NCI-H2081 treated with DMSO at 0.1 percent for 48 hours (cell line): ENCODE measurements at places on chromosomes 6 and 20.

DNA sequence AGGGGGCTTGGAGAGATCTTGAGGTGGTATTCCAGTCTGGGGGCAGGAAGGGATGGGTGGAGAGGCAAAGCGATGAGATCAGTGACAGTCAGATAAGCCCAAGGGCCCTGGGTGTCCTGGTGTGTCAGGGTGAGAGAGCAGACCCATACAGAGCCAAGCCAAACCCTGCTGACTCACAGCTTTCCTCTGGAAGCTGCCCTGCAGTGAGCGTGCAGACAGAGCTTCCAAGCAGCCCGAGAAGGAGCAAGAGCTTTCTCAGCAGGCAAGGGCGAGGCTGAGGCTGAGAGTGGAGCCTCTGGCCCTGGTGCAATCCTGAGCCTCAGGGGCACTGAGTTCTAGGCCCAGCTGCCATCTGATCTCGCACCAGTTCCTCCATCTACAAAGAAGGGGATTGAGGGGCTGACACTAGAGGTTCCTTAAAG, 91.1 kb upstream of the HIVEP1 start:
- DNase-seq, result no peak

- no peak for DNase-seq
Observed at GRCh38 chr20:53859684-53860083, 210.7 kb downstream of the BCAS1 start.

- no peak for DNase-seq
Observed at GRCh38 chr6:132866762-132867449, 52.5 kb downstream of the RPS12 start.

- no peak for DNase-seq
Observed at GRCh38 chr6:146543940-146544615, 445 bp downstream of the RAB32 start.

- DNase-seq, result no peak
Observed at GRCh38 chr20:50824137-50824536, 29.3 kb downstream of the BCAS4 start.
